SHP77 (cell line): ENCODE measurements at places on chromosomes 5 and 9.

- DNase-seq, result no peak
Observed at GRCh38 chr5:1817261-1818043, 16.2 kb downstream of the NDUFS6 start.

DNA sequence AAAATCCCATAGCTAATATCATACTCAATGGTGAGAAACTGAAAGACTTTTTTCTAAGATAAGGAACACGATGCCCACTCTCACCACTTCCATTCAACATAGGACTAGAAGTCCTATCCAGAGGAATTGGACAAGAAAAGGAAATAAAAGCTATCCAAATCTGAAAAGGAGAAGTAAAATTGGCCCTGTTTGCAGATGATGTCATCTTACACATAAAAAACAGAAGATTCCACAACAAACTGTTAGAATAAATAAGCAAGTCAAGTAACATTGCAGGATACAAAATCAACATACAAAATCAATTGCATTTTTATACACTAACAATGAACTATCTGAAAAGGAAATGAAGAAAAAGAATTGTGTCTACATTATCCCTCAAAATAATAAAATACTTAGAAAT lies 308.0 kb downstream of the MCTP1 start:
- DNase-seq, result no peak

- DNase-seq, result peak; percentile 30
Observed at GRCh38 chr5:150781706-150782614, 3.4 kb downstream of the SMIM3 start.

DNA sequence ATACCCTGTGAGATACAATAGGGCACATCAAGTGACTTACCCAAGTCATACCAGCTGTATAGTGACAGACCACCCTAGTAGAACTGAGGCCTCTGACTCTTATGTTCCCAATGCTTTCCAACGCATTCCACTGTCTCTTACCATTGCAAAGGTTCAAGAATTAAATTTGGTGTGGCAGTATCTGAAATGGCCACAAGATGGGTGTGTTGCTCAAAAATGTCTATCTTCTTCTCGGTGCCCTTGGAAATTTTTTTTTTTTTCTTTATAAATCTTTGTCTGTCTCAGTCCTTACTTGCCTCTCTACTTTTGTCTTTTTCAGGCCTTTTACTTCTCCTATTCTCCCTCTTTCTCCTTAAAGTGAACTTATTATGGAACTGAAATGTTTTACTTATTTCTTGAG lies 48.4 kb downstream of the GPR21 start:
- DNase-seq, result no peak

DNA sequence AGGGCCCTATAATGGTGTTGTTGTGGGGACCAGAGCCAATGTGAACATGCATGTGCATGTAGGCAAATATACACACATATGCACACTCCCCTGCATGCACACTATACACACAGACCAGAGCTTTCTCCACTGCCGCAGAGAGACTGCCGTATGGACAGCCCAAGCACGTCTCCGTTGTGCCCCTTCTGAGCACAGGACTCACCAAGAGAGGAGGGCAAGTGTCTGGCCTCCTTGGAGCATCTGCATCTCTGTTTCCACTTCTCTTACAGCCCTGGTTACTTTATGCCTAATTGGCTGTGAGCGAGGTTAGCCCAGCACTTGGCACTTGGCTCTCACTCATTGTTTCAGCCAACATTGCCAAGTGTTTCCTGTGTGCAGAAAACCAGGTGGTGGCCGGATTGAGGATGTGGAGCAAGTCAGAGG lies 30.4 kb downstream of the CSF2 start:
- DNase-seq, result no peak

- DNase-seq, result no peak
Observed at GRCh38 chr5:168086746-168087145, 204.7 kb upstream of the WWC1 start.

DNA sequence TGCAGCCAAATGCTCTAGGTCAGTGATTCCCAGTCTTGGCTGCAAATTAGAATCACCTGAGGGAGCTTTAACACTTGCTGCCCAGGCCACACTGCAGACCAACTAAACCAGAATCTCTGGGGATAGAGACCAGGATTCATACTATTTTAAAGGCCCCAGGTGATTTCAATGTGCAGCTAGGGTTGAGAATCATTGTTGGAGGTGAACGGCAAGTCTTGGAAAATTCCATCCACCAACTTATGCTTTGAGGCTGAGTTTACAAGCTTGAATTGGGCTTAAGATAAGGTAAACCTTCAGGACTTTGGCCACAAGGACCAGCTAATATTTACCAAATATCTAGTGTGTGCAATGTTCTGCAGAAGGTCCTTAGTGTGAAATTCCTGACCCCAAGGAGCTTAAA lies 27.5 kb downstream of the SLIT3 start:
- no peak for DNase-seq

GRCh38 chr5:65479527-65479926 lies 2.2 kb downstream of the ADAMTS6 start:
- no peak for DNase-seq

- no peak for DNase-seq
Observed at GRCh38 chr9:108783731-108784495, 71.9 kb downstream of the ACTL7B start.

GRCh38 chr5:68544091-68544647 lies 328.6 kb downstream of the PIK3R1 start:
- DNase-seq, result no peak

DNA sequence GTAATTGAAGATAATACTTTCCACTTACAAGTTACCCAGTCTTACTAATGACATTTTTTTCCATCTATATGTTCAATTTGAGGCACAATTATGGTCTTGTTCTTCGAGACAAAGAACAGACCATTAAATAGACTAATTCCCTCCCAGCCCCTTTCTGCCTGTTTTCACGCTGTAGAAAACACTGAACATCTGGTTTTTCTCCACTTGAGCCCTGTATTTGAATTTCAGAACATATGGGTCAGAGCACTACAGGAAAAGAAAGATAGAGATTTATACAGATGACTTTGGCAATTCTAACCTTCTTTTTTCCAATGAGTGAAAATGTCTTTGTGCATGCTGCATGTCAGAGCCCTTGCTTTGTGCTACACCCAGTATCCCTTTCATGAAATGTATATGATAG lies 506.9 kb downstream of the LRRC70 start:
- DNase-seq, result no peak

DNA sequence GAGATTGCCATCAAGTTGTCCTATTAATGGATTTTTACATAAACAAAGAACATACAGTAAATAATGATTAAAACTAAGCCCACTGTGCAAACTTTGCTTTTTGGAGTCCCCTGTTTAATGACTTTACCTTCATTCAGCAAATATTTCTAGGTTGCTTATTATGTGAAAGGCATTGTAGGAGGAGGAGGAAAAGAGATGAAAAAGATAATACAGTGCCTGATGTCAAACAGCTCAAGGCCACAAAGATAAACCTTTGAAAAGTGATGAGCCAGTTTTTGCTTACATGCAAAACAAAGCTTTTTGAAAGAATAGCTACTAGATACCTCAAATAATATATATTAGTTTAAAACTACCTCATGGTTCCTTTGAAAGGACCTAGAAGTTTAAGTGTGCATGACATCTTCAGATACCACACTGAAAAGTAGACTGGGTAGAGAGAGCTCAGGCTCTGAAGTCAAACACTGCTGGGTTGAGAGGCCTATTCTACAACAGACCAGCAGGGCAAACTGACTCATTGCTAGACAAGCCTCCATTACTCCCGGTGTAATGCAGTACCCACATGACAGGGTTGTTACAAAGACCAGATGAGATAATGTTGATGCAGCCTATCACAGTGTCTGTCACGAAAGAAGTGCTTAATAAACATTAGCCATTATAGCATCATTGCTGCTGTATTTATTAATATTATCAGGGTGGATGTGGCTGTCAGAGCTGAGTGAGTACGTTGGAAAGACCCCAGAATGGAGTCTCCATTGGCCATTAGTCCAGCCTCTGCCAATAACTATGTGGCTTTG lies 11.8 kb downstream of the DEPDC1B start:
- DNase-seq, result peak; percentile 2

DNA sequence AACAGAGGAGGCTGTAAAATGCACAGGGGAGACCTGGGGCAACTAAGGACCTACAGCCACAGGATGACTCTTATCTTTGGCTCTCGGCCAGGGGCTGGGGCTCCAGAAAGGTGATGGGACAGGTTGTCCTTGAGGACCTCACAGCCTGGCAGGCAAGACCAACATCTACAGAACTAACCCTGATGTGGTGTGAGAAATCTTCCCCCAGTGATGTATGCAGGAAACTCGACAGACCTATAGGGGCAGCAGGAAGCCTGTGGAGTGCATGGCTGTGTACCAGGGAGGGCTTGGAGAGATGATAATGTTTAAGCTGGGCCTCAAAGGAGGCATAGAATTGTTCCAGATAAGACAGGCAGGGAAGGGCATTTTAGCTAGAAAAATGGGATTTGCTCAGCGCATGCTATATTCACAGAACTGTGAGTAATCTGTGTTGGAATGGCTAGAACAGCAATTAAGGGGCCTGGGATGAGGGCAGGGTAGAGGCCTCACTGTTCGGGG lies 68.5 kb upstream of the SLC25A51 start:
- DNase-seq, result no peak

DNA sequence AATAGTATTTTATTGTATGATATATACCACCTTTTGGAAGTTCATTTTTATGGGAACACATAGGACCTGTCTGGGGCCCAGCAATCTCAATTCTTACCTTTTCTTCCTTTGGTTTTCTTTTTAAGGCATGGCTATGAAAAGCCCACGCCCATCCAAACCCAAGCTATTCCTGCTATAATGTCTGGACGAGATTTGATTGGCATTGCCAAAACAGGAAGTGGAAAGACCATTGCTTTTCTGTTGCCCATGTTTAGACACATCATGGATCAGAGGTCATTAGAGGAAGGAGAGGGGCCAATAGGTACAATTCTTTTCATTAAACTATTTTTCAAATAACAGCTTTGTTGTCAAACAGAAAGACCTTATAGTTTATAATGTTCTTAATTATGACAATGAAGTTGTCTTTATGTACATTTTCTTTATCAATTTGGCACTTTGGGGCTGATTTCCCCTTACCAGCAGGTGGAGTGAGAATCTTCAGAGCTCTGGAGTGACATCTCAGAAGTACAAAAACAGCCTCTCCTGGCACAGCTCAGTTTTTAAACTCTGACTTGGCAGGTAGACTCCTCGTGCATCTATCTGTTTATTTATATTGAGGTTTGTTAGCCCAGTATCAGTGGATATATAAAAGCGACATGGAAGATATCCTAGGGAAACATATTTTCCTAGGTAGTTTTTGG lies 25.8 kb downstream of the DDX46 start:
- no peak for DNase-seq

GRCh38 chr9:14232111-14232510 lies 81.8 kb downstream of the NFIB start:
- DNase-seq, result no peak

- DNase-seq, result no peak
Observed at GRCh38 chr9:133088146-133088750, 26.5 kb downstream of the CEL start.

DNA sequence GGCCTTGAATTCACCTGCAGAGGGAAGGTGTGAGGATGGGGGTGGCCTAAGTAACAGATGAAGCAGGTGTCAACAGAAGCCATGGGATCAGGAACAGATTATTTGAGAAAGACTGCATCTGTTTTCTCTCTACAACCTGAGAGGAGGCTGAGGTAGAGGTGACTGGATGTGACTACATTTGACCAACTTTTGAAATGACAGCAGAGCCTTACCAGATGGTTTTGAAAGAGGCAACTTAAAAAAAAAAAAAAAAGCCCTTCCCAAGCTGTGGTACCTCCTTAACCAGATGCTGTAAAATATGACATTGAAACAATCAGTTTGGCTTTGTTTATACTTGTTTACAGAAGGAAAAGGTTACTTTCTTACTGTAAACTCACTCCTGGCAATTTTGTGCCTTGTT lies 108.6 kb downstream of the TRIO start:
- no peak for DNase-seq

DNA sequence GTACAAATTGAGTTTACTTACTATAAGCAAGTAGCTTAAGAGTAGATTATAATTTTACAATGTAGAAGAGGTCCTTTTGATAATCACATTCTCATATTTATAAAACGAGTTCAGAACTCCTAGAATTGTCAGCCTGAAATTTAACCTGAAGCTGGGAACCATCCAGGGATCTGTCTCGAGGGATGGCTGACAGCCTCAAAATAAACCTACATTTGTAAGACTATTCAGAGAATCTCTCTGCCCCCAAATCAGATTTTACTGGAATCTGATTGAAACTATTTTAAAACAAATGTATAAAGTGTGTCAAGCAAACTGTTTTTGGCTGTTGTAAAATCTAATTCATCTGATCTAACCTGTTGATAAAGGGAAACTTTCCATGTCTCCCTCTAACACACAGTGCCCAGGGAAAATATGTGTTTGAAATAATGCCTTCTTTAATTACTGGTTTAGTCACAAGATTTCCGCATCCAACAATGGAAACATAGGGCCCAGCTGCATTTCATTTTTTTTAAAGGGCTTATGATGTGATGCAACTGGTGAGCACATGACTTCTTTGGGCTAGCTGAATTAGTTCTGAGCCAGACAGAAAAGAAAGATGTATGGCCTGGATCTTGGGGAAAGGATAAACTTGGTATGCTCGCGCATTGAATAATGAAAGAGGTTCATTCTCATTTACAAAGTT lies 30.3 kb downstream of the SLC25A46 start:
- no peak for DNase-seq

DNA sequence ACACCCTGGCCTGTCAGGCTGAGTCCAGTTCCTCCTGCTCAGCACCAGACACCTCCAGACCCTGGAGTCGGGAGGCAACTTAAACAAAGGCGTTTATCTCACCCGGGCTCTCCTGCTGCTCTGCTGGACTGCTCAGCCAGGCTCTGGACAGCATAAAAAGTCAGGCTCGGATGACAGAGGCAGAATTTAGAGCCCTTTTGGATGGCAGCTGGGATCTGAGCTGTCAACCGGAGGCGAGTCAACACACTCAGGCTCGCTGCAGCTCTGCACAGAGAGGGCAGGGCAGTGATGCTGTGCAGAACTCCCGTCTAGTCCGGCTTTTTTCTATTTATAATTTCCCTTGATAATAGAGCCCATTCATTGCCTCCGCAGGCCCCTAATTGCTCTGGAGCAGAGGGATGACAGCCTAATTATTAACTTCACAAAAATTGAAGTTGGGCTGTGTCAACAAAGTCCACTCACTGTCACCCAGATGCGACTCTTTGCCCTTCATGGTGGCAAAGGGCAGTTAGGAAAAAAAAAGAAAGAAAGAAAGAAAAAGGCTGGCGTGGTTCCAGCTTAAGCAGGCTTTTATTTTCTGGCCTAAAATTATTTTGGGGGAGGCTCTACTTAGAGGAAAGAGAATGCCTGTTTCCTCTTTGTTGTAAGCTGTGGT lies 37.6 kb downstream of the STC2 start:
- peak; percentile 26 for DNase-seq

DNA sequence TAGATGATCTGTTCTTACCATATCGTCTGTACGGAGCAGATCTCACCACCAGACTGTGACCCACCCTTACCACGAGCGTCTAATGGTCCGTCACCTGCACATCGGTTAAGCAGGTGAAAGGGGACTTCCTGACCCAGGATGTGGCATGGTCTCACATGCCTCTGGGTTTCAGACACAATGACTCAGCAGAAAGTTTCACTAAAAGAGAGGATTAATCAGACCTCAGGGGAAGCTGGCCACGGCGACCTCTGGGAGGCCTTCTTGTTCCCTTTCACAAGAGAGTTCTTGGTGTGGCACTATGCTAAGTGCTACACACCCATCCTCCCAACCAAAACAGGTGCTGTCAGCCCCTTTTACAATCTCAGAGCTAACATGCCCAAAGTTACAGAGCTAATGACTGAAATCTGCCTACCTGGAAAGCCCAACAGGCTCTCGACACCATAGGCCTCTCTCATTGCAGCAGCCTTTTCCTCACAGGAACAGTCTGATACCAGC lies 41.6 kb downstream of the ADAMTS12 start:
- no peak for DNase-seq
